ENCODE measurements at places on chromosomes 2 and 18.

GRCh38 chr18:55573386-55573785 lies 14.6 kb downstream of the TCF4 start:
- no peak for DNase-seq

DNA sequence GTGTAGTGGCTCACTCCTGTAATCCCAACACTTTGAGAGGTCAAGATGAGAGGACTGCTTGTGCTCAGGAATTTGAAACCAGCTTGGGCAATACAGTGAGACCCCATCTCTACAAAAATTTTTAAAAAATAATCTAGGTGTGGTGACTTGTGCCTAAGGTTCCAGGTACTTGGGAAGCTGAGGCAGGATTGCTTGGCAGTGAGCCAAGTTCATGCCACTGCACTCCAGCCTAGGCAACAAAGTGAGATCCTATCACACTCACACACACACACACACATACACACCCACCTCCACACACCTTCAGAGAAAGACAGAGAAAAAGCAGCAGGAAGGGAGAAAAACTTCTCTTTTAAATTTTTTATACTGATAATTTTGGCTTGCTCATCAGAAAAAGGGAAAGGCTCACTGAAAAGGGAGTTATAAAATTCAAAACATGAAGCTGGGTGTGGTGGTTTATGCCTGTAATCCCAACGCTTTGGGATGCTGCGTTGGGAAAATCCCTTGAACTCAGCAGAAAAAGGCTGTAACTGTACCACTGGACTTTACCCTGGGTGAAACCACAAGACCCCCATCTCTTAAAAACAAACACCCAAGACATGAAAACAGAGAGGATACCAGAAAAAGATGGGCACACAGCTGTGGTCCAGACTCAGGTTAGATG lies 25.7 kb downstream of the FAM168B start:
- no peak for DNase-seq

GRCh38 chr2:174335254-174335987 lies 667 bp downstream of the SP9 start:
- DNase-seq = no peak

GRCh38 chr18:35050028-35050546 lies 8.9 kb downstream of the MAPRE2 start:
- no peak for DNase-seq

DNA sequence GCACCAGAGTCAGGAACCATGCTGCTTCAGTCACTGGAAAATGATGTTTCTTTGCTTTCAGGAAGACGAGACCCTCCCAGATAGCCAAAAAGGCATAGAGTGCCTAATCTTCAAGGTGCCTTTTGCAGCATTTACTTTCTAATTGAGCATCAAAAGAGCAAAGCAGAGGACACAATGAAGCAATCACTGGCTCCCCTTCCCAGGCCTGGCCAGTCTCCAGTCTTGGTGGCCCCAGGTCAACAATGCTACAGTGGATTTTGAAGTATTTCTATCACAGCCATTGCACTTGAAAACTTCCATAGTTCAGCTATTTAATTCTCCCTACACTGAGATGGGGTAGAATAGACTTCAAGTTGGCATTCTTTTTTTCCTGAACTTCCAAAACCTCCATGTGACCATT lies 15.4 kb downstream of the ZBTB7C start:
- no peak for DNase-seq

DNA sequence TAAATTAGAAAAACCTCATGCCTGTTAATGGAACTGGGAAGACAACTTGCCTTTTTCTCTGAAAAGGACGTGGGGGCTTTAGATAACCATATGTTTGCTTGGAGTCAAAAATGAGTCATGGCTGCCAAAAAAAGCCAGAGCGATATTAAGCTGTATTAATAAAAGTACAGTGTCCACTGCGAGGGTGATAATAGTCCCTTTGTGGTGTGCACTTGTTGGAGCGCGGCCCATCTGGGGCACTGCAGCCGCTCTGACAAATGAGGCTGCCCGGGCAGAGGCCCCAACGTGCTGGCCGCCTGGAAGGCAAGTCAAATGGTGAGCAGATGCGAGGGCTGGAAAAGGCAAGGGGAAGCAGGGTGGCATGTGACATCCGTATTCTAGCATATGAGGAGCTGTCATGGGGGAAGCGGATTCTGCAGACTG lies 103.3 kb upstream of the NCK2 start:
- no peak for DNase-seq

DNA sequence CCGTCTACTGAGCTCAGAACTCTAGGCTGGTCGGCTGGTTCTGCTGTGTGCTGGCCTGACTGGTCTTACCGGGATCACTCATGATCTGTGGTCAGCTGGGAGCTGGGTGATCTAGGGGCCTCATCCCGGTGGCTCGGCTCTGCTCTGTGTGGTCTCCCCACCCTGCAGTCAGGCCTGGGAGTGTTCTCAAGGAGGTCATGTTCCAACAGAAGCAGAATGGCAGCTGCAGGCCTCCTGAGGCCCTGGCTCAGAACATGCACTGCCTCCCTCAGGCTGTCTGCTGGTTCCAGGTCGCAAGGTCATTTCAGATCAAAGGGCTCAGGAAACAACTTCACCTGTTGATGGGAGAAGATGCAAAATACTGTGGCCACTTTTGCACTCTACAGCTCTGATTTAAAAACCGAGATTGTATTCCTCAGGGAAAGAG lies 81.1 kb upstream of the RFX8 start:
- DNase-seq = no peak

Measured in activated CD8-positive, alpha-beta memory T cell treated with anti-CD3 and anti-CD28 coated beads, Interleukin-2, amount 50 U/mL, for 4 hours (primary cell).